Foreskin melanocyte (primary cell): ENCODE measurements at places on chromosomes 7 and 10.

DNA sequence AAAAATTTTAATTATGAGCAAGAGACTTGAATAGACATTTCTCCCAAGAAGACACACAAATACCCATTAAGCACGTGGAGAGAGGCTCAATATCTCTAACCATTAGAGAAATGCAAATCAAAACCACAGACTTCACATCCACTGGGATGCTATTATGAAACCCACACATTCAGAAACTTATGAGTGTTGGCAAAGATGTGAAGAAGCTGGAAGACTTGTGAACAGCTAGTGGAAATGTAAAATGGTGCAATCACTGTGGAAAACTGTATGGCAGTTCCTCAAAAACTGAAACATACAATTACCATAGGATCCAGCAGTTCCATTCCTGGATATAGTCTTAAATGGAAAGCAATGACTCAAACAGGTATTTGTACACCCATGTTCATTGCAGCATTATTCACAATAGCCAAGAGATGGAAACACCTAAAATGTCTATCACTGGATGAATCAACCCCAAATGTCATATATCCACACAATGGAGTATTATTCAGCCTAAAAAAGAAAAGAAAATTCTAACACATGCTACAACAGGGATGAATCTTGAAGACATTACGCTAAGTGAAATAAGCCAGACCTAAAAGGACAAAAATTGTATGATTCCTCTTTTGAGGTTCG lies 53.5 kb upstream of the FRMD4A start:
- no peak for DNase-seq

GRCh38 chr10:86284355-86285105 lies 82.1 kb downstream of the GRID1 start:
- DNase-seq, result no peak

DNA sequence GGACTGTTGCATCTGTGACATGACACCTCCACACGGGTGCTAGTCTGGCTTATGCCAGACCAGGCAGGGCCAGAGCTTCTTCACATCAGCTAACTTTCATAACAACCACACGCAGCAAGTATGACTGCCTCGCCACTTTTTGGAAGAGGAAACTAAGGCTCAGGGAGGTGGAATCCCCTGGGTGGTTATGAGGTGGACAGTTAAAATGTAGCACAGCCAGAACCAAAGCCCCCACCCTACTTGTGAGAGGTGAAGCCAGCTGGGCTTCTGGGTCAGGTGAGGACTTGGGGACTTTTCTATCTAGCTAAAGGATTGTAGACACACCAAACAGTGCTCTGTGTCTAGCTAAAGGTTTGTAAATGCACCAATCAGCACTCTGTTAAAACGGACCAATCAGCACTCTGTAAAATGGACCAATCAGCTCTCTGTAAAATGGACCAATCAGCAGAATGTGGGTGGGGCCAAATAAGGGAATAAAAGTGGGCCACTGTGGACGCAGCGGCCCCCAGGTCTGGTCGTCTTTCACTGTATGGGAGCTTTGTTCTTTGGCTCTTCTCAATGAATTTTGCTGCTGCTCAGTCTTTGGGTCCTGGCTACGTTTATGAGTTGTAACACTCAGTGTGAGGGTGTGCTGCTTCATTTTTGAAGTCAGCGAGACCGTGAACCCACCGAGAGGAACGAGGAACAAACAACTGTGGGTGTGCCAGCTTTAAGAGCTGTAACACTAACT lies 171.0 kb downstream of the PTPN20 start:
- no peak for DNase-seq

DNA sequence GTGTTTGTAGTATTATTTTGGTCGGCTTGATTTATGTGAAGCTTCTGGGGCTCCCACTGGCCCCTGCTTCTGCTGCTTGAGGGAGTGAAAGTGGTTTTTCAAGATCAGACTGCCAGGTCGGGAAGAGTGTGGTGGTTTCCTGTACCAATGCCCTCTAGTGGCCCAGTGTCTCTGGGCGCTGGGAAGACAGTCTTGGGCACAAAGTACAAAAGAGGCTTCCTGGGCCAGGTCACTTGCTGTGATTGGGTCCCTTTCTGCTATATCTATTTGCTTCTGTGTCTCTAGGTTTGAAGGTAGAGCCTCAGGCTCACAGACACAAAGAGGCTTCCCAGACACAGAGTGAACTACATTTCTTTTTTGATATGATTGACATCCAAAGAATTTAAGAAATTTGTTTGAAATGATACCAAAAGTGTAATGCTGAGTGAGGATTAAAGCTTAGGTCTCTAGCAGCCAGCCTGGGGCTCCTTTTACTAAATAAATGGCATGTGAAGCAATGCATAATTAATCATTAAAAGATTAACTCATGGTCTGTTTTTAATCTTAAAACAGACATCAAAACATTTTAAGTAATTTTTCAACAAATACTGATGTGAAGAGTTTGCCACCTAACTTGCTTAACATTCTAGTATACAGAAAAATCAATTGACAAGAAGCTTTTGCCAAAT lies 36.3 kb downstream of the ABCB1 start:
- peak; percentile 23 for DNase-seq

DNA sequence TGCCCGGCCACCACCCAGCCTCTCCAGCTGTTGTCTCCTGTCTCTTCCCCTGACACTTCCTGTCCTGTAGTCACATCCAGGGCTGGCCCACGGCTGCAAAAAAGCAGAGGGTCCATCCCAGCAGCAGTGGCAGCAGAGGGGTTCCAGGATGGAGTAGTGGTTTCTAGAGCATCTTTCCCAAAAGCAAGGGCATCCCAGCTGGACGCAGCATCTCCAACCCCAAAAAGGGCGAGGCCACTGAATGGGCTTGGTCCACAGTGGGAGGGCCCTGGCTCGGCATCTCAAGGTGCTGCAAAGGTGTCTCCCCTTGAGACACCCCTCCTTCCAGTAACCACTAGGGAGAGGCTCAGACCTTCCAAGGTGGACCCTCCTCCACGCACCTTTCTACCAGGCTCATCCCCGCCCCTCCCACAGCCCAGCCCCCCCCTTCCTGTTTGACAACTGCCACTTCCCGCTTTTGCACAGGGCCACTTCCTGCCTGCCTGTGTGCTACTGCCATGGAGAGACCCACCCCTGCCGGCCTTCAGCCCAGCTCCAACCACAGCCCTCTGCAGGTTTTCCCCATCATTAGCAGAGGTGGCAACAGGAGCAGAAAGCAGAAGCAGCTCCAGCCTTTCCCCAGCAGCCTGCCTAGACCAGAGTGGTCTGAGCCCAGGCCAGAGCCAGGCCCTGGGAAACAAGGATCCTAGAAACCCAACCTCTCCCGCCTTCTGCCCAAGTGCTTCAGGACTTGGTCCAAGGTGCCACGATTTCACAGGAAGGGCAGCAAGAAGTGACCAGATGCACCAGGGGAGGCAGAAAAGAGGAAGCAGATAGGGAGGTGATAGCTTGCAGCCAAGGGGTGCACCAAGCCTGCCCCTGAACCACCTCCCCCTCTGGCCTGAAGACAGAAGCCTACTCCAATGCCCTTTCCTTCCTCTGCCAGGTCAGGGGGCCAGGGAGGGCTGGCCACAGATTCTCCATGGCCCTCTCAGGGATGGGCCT lies 8.6 kb downstream of the CAMK2G start:
- no peak for DNase-seq

GRCh38 chr10:48684792-48685623 lies at the start of gene WDFY4:
WDFY4 (plus strand) TSS chr10:48684873; CDS start chr10:48709733, 24,860 bp downstream.
- DNase-seq, result no peak

DNA sequence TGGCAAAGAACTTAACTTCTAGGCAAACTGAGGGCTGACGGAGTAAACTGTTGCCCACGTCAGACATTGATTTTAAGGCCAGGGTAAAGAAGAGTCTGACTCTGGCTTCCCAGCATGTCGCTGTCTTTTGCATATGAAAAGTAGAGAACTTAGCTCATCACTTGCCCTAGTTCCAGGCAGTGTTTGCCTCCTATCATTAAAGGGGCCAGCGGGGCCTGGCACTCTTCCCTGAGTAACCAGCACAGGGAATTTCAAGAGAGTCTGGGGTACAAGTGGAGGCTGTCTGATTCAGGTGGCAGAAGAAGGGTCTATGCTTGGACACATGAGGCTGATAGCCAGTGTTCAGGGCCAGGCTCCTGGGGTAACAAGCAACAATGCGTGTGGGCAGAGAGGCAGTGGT lies 4.8 kb downstream of the DENND2A start:
- no peak for DNase-seq

- no peak for DNase-seq
These were observed 11.6 kb downstream of the RPS24 start for GRCh38 chr10:78045237-78045636.

GRCh38 chr10:69801094-69801433 lies 642 bp upstream of the COL13A1 start:
- DNase-seq, result no peak

- DNase-seq, result no peak
These were observed 53.8 kb downstream of the NCAPG2 start for GRCh38 chr7:158650821-158651225.

GRCh38 chr7:22346383-22347107 lies 10.4 kb downstream of the RAPGEF5 start:
- DNase-seq, result no peak

DNA sequence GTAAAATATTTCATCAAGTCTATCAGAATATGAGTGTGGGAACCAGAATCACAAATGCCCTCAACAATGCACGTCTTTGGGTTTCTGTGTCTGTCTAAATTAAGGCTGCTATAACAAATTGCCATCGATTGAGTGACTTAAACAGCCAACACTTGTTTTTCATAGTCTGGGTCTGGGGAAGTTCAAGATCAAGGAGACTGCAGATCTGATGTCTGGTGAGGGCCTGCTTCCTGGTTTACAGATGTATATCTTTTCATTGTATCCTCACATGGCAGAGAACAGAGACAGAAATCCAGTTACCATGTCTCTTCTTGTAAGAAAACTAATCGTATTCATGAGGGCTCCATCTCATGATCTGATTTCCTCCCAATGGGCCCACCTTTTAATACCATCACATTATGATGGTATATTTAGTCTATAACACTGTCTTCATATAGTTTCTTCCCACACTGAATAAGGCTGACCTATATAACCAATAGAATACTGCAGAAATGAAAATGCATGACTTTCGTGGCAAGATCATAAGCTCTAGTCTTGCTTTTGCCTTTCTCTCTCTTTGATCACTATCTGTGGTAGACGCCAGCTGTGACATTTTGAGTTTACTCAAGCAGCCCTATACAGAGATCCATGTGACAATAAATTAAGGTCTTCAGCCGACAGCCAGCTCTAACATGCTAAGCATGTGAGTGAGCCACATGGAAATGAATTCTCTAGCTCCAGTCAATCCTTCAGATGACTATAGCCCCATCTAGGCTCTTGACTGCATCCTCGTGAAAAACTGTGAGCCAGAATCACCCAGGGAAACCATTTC lies 51.9 kb downstream of the THSD7A start:
- DNase-seq, result no peak

- DNase-seq, result no peak
These were observed 2.3 kb downstream of the TMEM184A start for GRCh38 chr7:1553512-1554210.

DNA sequence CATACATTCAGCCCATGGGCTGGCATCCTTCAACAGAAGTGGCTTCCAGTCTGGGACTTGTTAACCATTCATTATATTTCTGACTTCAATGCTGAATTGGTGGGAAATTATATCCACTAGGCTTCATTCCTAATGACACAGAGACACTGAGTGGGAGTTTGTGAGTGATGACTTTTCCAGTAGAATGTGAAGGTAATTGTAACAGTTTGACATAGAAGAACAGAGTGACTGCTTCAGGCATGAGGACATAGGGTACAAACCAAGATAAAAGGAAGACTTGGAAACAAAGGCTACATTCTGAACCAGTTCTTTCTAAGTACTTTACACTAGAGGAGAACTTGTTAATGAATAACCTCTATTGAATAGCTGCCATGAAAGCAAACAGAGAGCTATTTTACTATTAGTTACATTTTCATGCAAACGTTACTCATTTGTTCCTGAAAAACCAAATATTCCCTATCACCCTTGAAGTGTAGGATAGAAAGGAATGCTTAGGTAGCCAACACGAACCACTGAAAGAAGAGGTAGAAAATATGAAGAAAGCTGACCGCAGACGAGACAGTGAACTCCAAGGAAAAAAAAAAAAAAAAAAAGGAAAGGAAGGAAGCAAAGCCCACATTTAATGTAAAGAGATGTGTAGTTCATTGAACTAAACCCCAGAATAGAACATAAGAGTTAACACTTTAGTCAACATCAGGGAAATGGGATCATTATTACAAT lies 237.0 kb upstream of the SEMA3C start:
- DNase-seq, result peak; percentile 93

GRCh38 chr10:63637901-63638327 lies 116.7 kb downstream of the REEP3 start:
- no peak for DNase-seq

DNA sequence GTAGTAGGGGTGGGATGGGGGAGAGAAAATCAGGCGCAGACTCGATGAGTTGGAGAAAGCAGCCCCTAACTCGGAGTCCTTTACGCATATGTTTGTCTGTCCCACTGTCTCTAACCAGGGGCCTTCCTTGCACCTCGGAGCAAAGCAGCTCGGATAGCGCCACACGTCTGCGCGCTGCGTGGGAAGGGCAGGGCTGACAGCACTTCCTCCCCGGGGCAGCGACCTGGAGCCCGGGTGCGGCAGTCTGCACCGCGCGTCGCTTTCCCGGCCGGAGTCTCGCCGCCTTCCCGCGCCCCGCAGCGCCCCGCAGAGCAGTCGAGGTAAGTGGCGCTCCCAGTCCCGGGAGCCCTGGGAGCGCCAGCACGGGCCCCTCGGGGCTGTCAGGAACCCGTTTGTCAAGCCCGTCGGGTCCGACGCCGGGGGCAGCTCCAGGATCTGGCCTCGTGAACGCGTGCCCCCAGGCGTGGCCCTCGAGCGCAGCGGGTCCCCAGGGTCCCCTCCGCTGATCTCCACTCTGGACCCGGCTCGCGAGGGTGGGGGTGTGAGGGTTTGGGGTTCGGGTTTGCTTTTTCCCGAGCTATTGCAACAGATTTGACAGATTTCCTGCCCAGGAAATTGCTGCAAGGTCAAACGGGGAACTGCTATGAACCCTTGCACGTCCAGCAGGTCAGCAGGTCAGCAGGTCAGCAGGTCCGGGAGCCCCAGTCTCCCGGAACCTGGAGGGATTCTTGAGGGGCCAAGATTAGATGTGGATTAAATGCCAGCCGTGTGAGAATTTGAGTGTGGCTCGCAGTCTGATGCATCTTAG lies 597 bp downstream of the APBB1IP start:
- no peak for DNase-seq

DNA sequence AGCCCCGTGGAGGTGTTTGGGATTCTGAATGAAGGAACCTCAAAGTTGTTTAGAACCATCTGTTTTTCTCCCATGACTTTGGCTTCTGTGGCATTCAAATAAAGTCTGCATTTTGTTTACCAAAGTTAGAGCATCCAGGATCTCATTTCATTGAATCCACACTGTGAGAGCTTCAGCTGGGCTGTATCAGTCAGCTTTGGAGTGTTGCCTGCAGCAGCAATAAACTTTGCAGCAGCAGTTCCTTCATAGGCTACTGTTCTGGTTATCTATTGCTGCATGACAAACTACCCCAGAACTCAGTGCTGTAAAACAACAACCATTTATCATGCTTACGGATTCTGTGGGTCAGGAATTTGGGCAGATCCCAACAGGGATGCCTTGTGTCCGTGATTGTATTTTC lies 1575.2 kb upstream of the LRRTM3 start:
- no peak for DNase-seq

DNA sequence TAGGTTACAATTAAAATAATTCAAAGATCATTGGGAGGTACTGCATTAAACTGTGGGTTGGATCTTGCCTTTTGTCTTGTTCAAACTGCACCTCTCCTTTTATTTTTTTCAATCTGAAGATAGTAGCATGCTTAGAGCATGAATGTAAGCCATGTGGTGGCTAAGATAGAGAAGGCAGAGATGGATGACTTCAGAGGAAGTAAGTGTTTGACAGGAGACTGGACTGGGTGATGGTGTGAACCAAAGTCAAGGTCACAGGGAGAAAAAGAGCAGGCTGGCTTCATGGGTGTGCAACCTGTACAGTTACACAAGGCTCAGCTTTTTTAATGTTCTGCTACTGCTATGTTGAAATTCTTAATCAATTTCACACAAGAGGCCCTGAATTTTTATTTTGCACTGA lies 85.6 kb downstream of the ZEB1 start:
- no peak for DNase-seq
